ENCODE measurements at places on chromosomes 2 and 18.

DNA sequence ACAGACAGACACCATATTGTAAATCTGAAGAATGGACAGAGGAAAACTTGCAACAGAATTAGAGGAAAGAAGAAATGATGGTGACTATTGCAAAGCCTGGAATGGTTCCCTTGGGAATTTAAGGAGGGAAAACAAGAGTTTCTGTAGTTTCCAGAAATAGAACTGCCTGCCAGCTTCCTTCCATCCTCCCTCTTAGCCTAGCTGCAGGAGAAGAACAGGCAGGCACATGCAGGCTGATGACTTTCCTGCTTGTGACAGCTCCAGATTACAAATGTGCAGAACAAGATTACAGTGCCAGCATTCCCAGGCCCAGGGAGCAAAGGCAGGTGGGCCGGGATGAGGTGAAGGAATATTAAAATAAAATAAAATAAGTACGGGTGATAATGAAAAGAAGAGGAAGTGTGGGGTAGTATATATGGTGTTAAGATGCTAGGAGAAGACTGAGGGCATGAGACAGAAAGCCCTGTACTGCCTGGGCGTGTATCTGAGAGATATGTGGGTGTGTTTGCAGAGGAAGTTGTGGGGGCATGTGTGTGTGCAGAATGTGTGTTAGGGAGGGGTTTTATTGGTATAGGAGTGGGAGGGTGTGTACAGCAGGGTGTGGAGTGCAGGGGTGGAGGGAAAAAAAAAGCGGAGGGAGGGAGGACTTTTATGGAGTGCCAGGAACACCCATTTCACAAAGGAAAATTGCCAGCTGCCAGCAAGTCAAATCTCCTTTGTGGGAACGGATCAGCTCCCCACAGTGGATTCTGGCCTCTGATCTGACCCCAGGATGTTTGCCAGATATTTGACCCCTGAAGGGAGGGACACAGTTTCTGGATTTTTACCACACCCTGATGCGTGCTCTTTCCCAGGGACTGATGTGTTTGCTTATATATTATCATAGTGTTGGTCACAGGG lies 43.9 kb upstream of the NEMP2 start:
- peak; percentile 66 for DNase-seq

DNA sequence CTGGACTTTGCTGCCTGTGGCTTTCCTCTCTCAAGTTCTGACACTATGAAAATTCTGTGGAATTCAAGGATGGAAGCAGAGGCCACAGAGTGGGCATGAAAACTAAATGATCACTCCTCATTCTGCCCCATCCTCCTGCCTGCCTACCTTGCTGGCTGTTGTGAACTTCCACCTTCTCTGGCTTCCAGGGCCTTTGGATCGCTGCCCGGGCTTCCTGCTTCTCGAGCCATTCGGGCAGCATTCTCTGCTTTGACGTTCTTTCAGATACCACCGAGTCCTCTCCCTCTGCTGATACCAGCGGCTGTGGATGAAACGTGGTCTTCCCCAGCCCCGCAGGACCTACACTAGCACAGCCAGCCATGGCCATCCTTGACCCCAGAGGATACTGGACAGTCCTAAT lies 327.7 kb upstream of the SLC14A2 start:
- DNase-seq = no peak

- peak; percentile 18 for DNase-seq
Measured at GRCh38 chr2:161946489-161947107, 127.4 kb downstream of the DPP4 start.

GRCh38 chr18:10524507-10525370 lies 1.1 kb upstream of the NAPG start:
- DNase-seq = peak; percentile 75

DNA sequence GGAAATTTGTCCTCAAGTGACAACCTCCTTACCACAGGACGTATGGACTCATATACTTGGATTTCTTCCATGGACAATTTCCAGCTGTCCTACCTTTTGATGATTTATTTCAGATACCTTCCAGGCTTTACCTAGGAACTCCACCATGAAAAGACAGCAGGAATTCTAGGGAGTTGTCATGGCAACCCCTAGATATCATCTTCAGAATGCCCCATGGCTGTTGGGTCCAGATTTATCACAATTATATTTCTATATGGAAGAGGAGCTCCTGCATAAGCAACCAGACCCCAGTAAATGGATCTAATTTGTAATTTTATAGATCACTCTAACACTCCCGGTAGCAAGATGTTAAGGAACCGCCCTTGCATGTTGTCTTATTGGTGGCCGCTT lies 102.3 kb upstream of the ZNF521 start:
- no peak for DNase-seq

- no peak for DNase-seq
Measured at GRCh38 chr2:27216416-27217137, 592 bp upstream of the CAD start.

- DNase-seq = no peak
Measured at GRCh38 chr2:238027058-238027457, 33.7 kb upstream of the SCLY start.

GRCh38 chr2:150471813-150472510 lies 15.5 kb downstream of the RND3 start:
- DNase-seq = no peak

Data from HepG2 (cell line).